Stromal cell of bone marrow (primary cell): ENCODE measurements at places on chromosomes 16 and 17.
A peak's percentile ranks its signal among the peaks of the same experiment; 100 is the strongest.

GRCh38 chr17:77602062-77602746, 356.3 kb upstream of the TNRC6C start:
- DNase-seq, result peak; percentile 74

DNA sequence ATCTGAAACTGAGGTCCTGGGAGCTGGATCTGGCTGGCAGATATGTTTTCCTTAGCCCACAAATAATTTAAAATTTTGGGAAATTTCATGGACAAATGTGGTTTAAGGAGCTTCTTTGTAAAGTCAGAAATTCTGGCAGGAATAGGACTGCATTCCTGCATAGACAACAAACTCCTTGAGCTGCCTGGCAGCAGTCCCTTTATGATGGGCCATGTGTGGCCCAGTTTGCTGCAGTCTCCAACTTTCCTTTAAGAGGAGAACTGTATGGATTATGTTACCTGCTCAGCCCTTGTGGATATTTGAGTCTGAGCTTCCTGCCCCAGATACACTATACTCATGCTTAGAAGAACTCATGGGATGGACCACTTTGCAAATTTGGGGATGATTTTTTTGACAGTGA, 48.5 kb upstream of the HS3ST2 start:
- DNase-seq, result no peak

DNA sequence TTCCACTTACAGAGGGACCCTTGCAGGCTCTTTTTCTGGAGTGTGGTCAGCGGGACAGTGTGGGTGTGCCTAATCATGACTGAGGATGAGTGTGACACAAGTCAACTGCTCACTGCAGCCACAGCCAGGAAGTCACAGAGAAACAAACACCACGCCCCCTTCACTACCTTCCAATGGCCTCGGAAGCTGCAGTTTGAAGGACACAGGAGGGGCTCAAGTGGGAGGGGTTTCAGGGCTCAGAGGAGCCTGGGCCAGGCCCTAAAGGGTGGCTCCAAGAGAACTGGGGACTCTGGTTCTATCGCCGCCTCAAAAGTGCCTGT, 116.2 kb upstream of the SDK2 start:
- DNase-seq, result no peak

GRCh38 chr17:58911741-58912343, 156.2 kb downstream of the PPM1E start:
- no peak for DNase-seq

GRCh38 chr17:33039874-33040273, 48.2 kb downstream of the SPACA3 start:
- peak; percentile 18 for DNase-seq

GRCh38 chr16:23561586-23561985, 4.1 kb downstream of the UBFD1 start:
- DNase-seq, result no peak

- no peak for DNase-seq
Measured at GRCh38 chr17:31058976-31059375, 35.8 kb upstream of the NF1 start.

GRCh38 chr17:12928736-12929135, 89.1 kb downstream of the ELAC2 start:
- no peak for DNase-seq
